ENCODE measurements at places on chromosomes 1 and 21. TPM values are rescaled to one million over a fixed set of nuclear protein-coding genes. Genes with fewer than 3 reads are reported as not detected.

The ARMH1 gene
- total RNA-seq, result 0.66 TPM

The NGF gene
- total RNA-seq, result 0.93 TPM

The MYOG gene
- not detected for total RNA-seq

The WNT3A gene
- total RNA-seq, result not detected

The RPS27 gene
- 2,976 TPM for total RNA-seq

The ZBTB18 gene
- 22.0 TPM for total RNA-seq

The CD1C gene
- not detected for total RNA-seq

The RAP1GAP gene
- total RNA-seq, result 0.12 TPM

The INSRR gene
- total RNA-seq, result under 0.01 TPM

The COL6A1 gene
- 1,083 TPM for total RNA-seq

The TNFRSF18 gene
- 0.35 TPM for total RNA-seq

The LEPR gene
- total RNA-seq, result 14.8 TPM

The PTGS2 gene
- 12.9 TPM for total RNA-seq

The KRTAP21-1 gene
- total RNA-seq, result not detected

The KLHDC8A gene
- not detected for total RNA-seq

The KRTAP20-1 gene
- total RNA-seq, result not detected

The RHD gene
- total RNA-seq, result not detected

The USH2A gene
- not detected for total RNA-seq

The C1orf105 gene
- not detected for total RNA-seq

The BEST4 gene
- total RNA-seq, result not detected

All from gastroesophageal sphincter (tissue), 4 donors.